ENCODE measurements at places on chromosomes 7 and 10.
A peak's percentile ranks its signal among the peaks of the same experiment; 100 is the strongest.

DNA sequence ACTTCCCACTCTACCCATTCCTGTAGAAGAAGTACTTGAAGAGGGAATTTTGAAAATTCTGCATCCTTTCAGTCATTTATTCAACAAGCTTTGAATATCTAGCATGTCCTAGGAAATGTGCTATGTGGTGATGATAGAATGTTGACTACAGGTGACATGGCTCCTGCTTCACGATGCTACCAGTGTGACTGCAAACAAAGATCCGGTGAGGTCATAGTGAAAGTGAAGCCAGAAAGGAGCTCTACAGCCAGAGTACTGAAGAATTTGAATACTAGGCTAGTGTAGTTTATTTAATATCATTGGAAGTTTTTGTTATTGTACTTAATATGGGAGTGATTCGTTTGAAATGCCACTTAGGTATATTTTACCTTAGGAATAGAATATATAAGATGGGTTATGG lies 348.1 kb downstream of the TFEC start:
- DNase-seq: no peak

GRCh38 chr10:26543567-26544306 lies 105.6 kb downstream of the APBB1IP start:
- DNase-seq: no peak

DNA sequence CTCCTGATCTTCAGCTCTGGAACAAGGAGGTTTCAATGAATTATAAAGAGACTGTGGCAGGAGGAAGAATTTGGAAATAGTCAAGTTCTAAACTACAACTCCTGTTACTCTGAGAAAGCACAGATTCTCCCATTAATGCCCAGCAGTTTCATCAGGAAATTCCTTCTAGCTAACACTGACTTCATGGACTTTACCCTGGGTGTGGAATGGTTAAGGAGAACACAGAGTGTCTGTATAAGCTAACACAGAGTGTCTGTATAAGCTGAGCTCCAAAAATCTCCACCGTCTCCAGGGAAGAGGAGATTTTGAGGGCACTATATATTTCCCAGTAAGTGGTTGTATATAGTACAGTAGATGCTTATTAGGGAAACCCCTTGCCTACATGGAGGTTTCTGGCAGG lies 675.5 kb downstream of the XPNPEP1 start:
- DNase-seq: no peak

- DNase-seq: no peak
Measured at GRCh38 chr7:93407239-93407638, 167.3 kb downstream of the CALCR start.

GRCh38 chr7:155210356-155210755 lies 87.3 kb upstream of the INSIG1 start:
- no peak for DNase-seq

DNA sequence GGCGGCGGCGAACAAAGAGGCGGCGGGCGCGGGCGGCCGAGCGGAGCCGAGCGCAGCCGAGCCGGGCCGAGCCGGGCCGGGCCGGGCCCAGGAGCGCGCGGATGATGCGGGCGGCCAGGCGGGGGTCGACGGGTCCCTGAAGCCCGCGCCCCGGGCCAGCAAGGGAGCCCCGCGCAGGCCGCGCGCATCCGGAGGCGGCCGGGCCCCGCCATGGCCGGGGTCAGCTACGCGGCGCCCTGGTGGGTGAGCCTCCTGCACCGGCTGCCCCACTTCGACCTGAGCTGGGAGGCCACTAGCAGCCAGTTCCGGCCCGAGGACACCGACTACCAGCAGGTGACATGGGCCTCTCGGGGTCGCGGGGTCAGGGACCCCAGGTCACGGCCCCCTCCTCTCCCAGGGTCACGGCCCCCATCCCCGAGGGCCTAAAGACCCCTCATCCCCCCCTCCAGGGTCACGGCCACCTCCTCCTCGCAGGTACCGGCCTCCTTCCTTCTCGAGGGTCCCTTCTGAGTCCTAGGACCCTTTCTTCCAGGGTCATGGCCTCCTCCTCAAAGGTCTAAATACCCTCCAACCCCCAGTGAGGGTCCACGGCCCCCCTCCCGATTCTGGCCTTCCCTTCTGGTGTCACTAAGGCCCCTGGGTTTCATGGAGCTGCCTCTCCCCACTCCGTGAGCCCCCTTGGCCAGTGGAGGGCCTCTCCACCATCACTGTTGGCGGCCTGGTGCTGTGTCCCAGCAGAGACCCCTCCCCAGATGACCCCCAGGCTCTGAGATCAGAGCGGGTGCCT lies at the start of gene TTYH3:
Gene TTYH3, plus strand, starts transcription at position 41 of the 787 bp plus-strand sequence. Its CDS starts 170 bp downstream, at position 211.
- peak; percentile 58 for DNase-seq

- DNase-seq: no peak
Measured at GRCh38 chr10:30749385-30749784, 119.8 kb upstream of the LYZL2 start.

GRCh38 chr7:155276800-155277375 lies 20.8 kb upstream of the INSIG1 start:
- DNase-seq: no peak

DNA sequence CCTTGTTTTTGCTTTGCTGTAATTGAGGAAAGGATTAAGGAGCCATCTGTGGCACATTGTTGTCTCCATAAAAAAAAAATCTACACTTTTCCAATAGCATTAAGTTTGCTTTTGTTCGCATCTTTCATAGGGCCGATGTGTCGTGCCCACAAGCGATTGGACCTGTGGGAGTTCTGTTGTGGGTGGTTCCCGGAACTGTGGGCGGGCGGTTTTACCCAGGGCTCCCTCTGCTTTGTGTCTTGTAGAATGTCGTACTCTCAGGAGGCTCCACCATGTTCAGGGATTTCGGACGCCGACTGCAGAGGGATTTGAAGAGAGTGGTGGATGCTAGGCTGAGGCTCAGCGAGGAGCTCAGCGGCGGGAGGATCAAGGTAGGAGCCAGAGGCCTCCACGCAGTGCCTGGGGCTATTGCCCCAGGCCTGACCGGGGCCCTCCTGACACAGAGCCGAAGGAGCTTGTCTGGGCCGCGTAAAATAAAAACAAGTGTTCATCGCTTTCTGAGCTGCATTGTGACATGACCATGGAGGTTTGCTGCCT lies 92.4 kb downstream of the ACTR3B start:
- DNase-seq: no peak

DNA sequence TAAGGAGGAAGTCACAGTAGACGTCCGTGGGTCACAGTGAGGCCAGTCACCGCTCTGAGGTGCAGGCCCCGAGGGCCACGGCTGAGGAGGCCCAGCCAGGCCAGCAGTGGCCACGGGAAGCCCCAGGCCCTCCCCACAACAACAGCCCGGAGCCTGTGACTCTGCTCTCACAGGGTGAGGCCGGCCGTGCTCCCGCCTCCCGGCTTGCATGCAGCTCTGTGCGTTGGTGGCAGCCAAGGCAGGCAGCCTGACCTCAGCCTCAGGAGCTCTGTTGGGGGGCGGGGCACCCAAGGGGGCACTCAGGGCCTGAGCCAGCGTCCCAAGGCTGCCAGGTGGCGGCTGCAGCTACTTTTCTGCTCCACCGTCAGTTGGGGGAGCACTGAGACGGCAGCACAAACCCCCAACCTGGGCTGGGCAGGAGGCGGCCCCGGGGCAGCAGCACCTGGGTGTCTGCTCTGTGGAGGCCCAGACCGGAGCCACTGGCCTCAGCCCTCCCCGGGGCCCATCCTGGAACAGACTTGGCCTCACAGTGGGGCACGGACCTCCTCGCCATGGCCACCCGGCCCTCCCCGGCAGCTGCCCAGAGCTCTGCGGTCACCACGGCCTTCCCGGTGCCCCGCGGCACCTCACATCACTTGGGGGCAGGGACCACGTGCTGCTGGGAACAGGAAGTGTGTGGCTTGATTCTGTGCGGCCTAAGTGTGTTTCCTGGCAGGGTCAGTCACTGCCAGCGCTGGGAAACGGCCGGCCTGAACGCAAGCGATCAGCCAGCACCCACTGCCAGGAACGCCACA lies 13.3 kb downstream of the CYP2W1 start:
- no peak for DNase-seq

DNA sequence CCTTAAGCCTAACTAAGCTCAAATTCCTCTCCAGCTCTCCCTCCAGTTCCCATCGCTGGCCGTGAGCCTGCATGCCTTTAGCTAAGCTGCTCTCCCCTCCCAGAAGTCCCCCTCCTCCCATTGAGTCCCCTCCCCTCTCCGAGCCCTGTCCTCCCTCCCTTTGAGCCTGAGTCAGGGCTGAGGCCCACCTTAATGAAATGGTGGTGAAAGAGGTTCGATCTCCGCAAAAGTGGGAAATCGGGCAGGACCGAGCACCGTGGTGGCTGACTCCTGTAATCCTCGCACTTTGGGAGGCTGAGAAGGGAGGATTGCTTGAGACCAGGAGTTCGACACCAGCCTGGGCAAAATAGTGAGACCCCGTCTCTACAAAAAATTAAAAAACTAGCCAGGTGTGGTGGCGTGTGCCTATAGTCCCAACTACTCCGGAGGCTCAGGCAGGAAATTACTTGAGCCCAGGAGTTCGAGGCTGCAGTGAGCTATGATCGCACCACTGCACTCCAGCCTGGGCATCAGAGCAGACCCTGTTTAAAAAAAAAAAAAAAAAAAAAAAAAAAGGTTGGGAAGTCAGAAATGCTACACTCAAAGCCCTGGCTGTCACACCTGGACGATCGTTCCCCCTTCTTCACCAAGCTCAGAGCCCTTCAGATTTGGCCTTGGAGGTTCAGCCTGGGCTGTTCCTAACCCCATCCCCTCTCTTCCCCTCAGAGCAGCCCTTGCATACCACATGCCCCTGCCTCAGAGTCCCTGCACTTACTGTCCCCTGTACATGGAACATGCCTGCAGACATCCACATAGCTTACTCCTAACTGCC lies 995 bp upstream of the CLDN3 start:
- DNase-seq: no peak

- no peak for DNase-seq
Measured at GRCh38 chr7:136692221-136692620, 176.2 kb upstream of the CHRM2 start.

DNA sequence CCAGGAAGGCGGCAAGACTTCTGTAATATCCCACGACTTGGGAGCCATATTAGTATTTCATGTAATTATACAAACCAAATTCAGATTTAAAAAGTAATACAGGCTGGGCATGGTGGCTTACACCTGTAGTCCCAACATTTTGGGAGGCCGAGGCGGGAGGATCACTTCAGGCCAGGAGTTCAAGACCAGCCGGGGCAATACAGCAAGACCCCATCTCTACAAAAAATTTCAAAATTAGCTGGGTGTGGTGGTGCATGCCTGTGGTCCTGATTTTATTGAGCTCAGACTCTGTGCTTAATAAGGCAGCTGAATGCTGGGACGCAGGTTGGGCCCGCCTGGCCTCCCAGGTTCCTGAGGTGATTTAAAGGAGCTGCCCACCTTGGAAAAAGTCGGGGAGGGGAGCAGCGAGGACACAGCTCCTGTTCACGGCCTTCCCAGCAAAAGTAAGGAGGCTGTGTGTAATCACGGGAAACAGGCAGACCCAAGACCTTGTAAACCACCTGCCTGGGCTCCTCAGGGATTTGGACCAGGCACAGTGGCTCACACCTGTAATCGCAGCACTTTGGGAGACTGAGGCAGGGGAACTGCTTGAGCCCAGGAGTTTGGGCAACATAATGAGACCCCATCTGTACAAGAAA lies 93.0 kb upstream of the DNAAF5 start:
- no peak for DNase-seq

DNA sequence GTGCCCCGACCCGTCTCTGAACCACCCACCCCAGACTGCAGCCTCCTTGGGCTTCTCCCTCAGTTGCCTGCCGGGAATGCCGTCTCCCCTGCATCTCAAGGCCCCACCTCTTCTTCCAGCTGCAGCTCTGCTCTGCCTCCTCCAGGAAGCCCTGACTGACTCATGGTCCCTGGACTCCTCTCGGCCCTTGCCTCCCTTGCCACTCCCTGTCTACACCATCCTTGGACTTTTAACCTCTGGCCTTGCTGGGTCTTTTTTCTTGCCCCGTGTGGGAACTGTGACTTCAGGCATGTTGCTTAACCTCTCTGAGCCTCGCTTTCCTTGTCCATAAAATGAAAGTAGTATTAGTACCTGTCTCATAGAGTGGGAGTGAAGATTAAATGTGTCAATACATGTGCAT lies 56.3 kb downstream of the C10orf105 start:
- DNase-seq: no peak

DNA sequence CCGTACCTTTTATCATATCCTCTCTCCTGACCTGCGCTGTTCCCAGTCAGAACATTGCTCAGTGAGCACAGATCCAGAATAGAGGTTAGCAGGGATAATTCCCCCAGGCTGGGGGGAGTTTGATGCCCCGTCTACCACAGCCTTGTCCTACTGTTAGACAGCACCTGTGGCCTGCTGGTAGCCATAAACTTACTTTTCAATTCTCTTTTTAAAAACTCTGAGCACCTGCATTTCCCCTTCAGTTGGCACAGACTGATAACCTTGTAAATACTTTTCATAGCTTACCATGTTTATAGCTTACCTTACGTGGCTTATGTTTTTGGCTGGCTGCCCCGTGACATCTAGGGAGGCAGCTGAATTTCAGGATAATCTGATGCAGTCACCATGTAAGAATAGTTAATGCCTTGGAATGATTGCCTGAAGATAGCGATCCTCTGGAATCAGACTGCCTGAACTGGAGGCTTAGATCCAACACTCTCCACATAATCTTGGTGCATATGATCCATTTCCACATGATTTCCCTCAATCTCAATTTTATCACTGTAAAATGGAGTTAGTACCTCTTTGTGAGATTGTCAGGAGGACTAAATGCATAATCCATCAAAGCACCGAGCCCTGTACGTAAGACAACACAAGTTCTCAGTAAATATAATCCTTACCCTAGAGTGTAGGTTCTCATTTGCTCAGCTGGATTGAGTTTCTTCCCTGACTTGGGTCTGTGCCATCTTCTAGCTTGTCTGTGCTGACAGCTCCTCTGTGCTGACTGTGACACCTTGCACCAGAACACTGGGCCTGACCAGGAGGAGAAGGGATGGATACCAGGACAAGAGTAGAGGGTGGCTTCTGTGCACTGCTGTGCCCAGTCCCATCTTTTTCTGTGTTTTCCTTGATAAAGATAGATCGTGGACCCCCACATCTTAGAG lies 111.7 kb upstream of the GJD4 start:
- DNase-seq: no peak

- no peak for DNase-seq
Measured at GRCh38 chr10:82796510-82796909, 921.5 kb downstream of the NRG3 start.

DNA sequence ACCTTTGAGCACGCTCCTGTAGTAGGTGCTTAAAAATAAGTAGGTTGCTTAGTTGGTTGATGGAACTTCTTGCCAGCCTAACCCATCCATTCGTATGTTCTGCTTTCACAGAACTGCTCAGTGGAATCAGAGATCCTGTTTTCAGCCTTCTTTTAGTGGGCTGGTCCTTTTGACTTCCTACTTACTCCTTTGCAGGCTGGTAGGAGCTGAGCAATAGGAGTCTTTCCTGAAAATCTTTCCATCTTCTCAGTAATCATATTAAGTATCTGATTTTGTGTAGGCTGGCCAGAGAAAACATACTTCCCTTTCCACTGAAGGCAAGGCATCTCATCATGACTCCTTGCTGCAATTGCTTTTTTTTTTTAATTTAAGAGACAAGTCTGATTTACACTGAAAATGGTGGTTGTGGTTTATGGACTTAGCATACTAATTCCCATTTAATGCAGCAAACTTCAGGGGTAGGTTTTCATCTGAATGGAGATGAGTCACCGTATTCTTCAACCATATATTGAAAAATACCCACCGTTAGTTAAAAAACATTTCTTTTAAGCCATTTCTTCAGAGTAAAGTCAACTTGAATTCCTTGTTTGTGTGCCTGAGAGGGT lies 208.0 kb downstream of the ZNF365 start:
- DNase-seq: no peak
